ENCODE measurements at places on chromosomes 13 and 19. TPM values are rescaled to one million over a fixed set of nuclear protein-coding genes. Genes with fewer than 3 reads are reported as not detected.

Gene KLK4
- not detected for total RNA-seq

Gene HIPK4
- 0.53 TPM for total RNA-seq

Gene KCNJ14
- total RNA-seq, result 0.90 TPM

Gene SEMA6B
- 4.3 TPM for total RNA-seq

Gene ELSPBP1
- not detected for total RNA-seq

GRCh38 chr19:12790628-12791344 lies 500 bp upstream of the JUNB start:
- H3K4me1 ChIP-seq, result peaks cover 51% of the 10 kb centered on the region
- no peak for DNase-seq
- no peaks in the 10 kb centered on the region for H3K27me3 ChIP-seq

DNA sequence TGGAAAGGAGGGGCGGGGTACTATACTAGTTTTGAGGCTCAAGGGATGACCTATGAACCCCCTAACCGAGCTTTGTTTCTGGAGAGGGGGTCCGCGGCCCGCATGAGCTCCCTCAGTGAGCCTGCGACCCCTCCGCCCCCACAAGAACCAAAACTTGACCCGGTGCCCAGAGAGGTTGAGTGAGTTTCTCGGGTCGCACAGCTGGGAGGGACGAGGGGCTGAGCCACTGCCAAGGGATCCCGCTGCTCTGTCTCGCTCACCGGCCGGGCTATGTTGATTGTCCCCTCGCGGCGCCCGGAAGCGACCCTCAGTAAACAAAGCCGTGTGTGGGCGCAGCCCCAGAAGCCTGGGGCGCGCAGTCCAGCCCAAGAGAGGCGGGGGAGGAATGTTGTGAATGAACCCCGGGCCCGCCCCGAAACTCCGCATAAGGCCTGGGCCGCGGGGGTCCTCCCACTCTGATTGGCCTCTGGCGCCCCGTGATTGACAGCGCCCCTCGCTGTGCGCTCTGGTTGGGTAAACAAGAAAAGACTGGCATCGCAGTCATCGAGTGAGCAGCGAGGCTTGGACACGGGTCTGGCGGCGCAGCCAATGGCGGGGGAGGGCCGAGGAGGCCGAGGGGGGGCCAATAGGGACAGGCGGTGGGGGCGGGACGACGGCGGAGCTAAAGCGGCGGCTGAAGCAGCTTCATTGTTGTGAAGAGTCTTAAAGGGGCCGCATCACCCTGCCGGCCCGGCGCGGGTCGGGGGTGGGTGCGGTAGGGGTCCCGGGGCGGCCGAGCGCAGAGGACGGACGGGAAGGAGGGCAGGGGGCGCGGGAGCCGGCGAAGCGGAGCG lies at the start of gene ZSWIM4:
Gene ZSWIM4, plus strand, starts transcription at position 687 of the 833 bp plus-strand sequence. CDS start 206 bp downstream, outside the sequence.
- peak within 1 kb of the TSS; percentile 97 for H3K4me3 ChIP-seq
- H3K27ac ChIP-seq, result peak within 1 kb of the TSS; percentile 98
- H3K36me3 ChIP-seq, result no peaks in the 10 kb centered on the region
- H3K4me1 ChIP-seq, result peaks cover 48% of the 10 kb centered on the region
- peak; percentile 99 for DNase-seq

DNA sequence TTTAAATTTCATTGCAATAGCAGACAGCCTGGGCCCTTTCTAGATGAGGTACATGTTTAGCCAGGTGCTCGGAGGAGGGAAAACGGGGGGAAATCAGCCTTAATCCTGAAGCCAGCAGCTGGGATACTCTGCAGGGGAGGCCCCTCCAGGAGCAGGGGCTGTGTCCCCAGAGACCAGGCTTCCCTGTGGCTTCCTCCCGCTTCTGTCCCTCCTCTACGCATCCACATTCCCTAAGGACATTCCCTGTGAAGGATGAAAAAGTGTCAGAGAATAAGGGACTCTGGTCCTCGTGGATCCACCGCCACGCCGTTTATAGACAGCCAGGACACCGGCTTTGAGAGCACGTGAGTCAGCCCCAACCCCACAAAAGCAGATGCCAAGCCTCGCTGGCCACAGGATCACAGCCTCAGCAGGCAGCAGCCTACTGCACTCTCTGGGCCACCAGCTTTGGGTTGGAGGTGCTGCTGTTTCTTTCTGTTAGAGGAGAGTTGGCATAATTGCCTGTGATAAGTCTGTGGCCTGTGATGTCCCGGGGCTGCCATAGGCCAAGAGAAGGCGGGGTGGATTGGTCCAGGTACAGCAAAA lies 36.7 kb upstream of the RANBP3 start:
- H3K4me3 ChIP-seq, result no peak overlapping the region
- peaks cover 7% of the 10 kb centered on the region for H3K36me3 ChIP-seq
- peaks cover 4% of the 10 kb centered on the region for H3K4me1 ChIP-seq

DNA sequence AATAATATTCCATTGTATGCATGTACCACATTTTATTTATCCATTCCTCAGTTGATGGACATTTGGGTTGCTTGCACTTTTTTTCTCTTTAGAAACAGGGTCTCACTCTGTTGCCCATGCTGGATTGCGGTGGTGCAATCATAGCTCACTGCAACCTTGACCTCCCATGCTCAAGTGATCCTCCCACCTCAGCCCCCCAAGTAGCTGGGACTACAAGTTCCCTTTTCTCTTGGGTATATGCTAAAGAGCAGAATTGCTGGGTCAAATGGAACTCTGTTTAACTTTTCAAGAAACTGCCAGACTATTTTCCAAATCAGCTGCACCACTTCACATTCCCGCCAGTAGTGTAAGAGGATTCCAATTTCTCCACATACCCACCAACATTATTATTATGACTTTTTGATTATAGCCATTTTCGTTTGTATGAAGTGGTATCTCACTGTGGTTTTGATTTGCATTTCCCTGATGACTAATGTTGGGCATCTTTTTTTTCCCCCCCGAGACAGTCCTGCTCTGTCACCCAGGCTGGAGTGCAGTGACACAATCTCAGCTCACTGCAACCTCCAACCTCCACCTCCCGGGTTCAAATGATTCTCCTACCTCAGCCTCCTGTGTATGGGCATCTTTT lies 7.6 kb upstream of the IPO5 start:
- peaks cover 41% of the 10 kb centered on the region for H3K4me1 ChIP-seq
- peaks cover 2% of the 10 kb centered on the region for H3K36me3 ChIP-seq
- no peak for DNase-seq
- no peaks in the 10 kb centered on the region for H3K27me3 ChIP-seq
- H3K4me3 ChIP-seq, result no peak overlapping the region
- H3K27ac ChIP-seq, result peak overlapping the region; percentile 73

DNA sequence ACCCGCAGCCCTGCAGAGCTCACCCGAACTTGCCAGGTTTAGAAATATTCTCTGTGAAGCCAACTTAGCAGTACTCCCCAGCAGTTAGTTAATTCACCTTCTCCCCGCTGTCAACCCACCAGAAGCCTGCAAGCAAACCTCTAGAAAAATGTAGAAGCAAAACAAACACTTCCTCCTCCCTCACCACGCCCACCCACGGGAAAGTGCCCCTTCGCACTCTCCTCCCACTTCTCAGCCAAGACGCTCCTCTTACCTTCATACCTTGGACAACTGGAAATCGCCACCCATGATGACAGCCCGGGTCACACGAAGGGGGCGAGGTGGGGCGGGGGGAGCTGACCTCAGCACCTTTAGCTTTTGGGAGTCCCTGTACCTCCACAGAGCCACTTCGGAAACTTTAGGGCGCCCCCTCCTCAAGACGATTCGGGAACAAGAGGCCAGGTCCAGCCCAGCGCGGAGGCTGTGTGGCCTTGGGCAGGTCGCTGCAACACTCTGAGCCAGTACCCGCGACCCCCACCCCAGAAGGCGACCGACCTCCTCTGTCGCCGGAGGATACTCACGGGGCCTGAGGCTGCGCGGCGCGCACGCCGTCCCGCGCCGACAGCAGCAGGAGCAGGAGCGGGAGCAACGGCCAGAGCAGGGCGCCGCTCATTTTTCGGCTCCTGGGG lies 485 bp downstream of the CPAMD8 start:
- H3K4me3 ChIP-seq, result peak overlapping the region; percentile 66
- H3K36me3 ChIP-seq, result peaks cover 13% of the 10 kb centered on the region
- peaks cover 37% of the 10 kb centered on the region for H3K27me3 ChIP-seq
- no peak overlapping the region for H3K27ac ChIP-seq
- peaks cover 11% of the 10 kb centered on the region for H3K4me1 ChIP-seq
- DNase-seq, result no peak

DNA sequence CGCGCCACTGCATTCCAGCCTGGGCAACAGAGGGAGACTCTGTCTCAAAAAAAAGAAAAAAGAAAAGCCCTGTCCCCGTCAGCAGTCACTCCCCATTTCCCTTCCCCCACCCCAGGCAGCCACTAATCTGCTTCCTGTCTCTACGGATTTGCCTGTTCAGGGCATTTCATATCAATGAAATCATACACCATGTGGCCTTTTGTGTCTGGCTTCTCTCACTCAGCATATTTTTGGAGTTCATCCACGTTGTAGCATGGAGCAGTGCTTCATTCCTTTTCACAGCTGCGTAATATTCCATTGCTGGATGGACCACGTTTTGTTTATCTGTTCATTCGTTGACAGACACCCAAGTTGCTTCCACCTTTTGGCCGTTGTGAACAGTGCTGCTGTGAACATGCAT lies 36.1 kb upstream of the KLF2 start:
- H3K4me3 ChIP-seq, result no peak overlapping the region
- H3K27ac ChIP-seq, result no peak overlapping the region
- DNase-seq, result no peak
- no peaks in the 10 kb centered on the region for H3K36me3 ChIP-seq
- peaks cover 15% of the 10 kb centered on the region for H3K27me3 ChIP-seq
- peaks cover 21% of the 10 kb centered on the region for H3K4me1 ChIP-seq

- H3K4me3 ChIP-seq, result no peak overlapping the region
- H3K36me3 ChIP-seq, result no peaks in the 10 kb centered on the region
- no peak for DNase-seq
- peaks cover 19% of the 10 kb centered on the region for H3K4me1 ChIP-seq
- H3K27ac ChIP-seq, result no peak overlapping the region
Measured at GRCh38 chr13:28560612-28561011, 65.7 kb upstream of the FLT1 start.

- no peak for DNase-seq
- no peak overlapping the region for H3K27ac ChIP-seq
- H3K4me1 ChIP-seq, result no peaks in the 10 kb centered on the region
- no peaks in the 10 kb centered on the region for H3K27me3 ChIP-seq
- H3K4me3 ChIP-seq, result no peak overlapping the region
- H3K36me3 ChIP-seq, result no peaks in the 10 kb centered on the region
Measured at GRCh38 chr13:55981381-55981780, 1159.3 kb upstream of the PRR20A start.

GRCh38 chr19:11421371-11422098 lies 2.4 kb upstream of the RGL3 start:
- peaks cover 40% of the 10 kb centered on the region for H3K27me3 ChIP-seq
- peak overlapping the region; percentile 44 for H3K4me3 ChIP-seq
- peaks cover 22% of the 10 kb centered on the region for H3K4me1 ChIP-seq
- no peaks in the 10 kb centered on the region for H3K36me3 ChIP-seq
- no peak for DNase-seq
- peak overlapping the region; percentile 32 for H3K27ac ChIP-seq

GRCh38 chr19:30001301-30001700 lies 59.3 kb downstream of the URI1 start:
- no peak overlapping the region for H3K4me3 ChIP-seq
- peaks cover 12% of the 10 kb centered on the region for H3K36me3 ChIP-seq
- H3K4me1 ChIP-seq, result peaks cover 25% of the 10 kb centered on the region
- DNase-seq, result no peak
- no peaks in the 10 kb centered on the region for H3K27me3 ChIP-seq

DNA sequence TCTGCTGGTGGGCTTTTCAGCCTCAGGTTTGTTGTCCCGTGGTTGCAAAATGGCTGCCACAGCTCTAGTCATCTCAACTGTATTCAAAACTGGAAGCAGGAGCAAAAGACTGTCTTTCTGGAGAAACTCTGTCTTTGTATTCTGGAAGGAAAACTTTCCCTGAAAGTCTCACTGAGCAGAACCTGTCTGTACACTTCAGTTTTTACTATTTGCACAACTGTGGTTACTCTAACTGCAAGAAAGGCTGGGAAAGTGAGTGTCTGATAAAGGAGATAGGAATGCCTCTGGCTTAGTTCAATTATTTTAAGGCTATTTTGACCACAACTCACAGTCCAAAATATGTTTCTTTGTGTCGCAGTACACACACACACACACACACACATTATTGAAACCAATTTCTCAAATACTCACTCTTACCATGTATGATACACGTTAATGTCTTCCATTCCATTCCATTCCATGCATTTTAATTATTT lies 49.7 kb upstream of the EHD2 start:
- H3K4me1 ChIP-seq, result peaks cover 50% of the 10 kb centered on the region
- H3K36me3 ChIP-seq, result no peaks in the 10 kb centered on the region
- no peak for DNase-seq
- H3K27ac ChIP-seq, result peak overlapping the region; percentile 96
- no peaks in the 10 kb centered on the region for H3K27me3 ChIP-seq
- H3K4me3 ChIP-seq, result peak overlapping the region; percentile 50

GRCh38 chr19:49339301-49340068 lies 4.3 kb downstream of the CD37 start:
- DNase-seq, result peak; percentile 84
- peaks cover 27% of the 10 kb centered on the region for H3K36me3 ChIP-seq

GRCh38 chr13:86892330-86892729 lies 778.8 kb upstream of the SLITRK5 start:
- no peak for DNase-seq
- H3K4me1 ChIP-seq, result no peaks in the 10 kb centered on the region
- no peaks in the 10 kb centered on the region for H3K36me3 ChIP-seq
- no peak overlapping the region for H3K27ac ChIP-seq
- no peak overlapping the region for H3K4me3 ChIP-seq

- H3K4me3 ChIP-seq, result no peak overlapping the region
- H3K27ac ChIP-seq, result no peak overlapping the region
- no peaks in the 10 kb centered on the region for H3K36me3 ChIP-seq
- H3K27me3 ChIP-seq, result peaks cover 7% of the 10 kb centered on the region
Measured at GRCh38 chr13:26468265-26468801, 89.2 kb upstream of the WASF3 start.

DNA sequence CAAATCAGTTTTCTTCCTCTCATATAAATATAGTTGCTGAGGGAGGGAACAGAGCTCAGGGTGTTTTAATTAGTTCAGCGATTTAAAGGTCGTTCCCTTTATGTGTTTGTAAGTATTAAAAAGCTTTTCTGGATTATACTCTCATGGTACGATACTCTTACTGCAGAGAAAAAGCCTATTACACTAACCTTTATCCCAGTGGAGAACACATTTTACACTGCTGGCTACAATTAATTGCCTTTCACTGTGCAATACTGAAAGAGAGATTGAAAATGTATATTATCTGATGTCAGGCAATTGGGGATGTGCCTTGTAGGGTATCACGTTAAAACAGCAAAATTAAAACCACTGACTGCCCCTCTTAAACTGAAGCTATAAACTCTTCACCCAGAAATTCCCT lies 526.9 kb upstream of the SGCG start:
- no peak overlapping the region for H3K4me3 ChIP-seq
- DNase-seq, result no peak
- no peaks in the 10 kb centered on the region for H3K27me3 ChIP-seq
- no peaks in the 10 kb centered on the region for H3K36me3 ChIP-seq
- no peaks in the 10 kb centered on the region for H3K4me1 ChIP-seq

DNA sequence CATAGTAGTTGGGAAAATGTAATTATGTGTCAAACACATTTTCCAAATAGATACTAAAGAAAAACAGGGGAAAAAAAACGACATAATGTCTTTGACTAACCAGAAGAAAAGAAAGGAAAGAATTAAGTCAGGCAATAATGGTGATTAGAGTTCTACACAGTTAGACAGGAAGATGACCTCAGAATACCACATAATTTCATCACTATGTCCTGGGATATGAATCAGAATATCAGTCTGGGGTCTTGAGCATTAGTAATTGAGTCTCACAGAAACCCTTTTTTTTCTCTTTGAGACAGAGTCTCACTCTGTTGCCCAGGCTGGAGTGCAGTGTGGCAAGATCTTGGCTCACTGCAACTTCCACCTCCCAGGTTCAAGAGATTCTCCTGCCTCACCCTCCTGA lies 503.4 kb downstream of the SLITRK1 start:
- H3K27me3 ChIP-seq, result no peaks in the 10 kb centered on the region
- H3K4me3 ChIP-seq, result no peak overlapping the region
- H3K36me3 ChIP-seq, result no peaks in the 10 kb centered on the region
- peaks cover 7% of the 10 kb centered on the region for H3K4me1 ChIP-seq
- no peak for DNase-seq
